ENCODE measurements at places on chromosomes 12 and 14.

GRCh38 chr12:6333029-6333428 is 8.8 kb downstream of the TNFRSF1A start:
- DNase-seq, result no peak

GRCh38 chr12:42468921-42469320 is 120.6 kb downstream of the PRICKLE1 start:
- no peak for DNase-seq

- DNase-seq, result no peak
Observed at GRCh38 chr12:95200128-95200894, 17.0 kb downstream of the FGD6 start.

- no peak for DNase-seq
Observed at GRCh38 chr12:63966606-63966975, 122.1 kb downstream of the SRGAP1 start.

GRCh38 chr14:96953875-96954185 is 156.6 kb downstream of the VRK1 start:
- no peak for DNase-seq

GRCh38 chr12:106256524-106256923 is 8.7 kb upstream of the CKAP4 start:
- DNase-seq, result no peak

All from left renal cortex interstitium (tissue), 4 donors.